ENCODE measurements at places on chromosomes 6 and 20.

DNA sequence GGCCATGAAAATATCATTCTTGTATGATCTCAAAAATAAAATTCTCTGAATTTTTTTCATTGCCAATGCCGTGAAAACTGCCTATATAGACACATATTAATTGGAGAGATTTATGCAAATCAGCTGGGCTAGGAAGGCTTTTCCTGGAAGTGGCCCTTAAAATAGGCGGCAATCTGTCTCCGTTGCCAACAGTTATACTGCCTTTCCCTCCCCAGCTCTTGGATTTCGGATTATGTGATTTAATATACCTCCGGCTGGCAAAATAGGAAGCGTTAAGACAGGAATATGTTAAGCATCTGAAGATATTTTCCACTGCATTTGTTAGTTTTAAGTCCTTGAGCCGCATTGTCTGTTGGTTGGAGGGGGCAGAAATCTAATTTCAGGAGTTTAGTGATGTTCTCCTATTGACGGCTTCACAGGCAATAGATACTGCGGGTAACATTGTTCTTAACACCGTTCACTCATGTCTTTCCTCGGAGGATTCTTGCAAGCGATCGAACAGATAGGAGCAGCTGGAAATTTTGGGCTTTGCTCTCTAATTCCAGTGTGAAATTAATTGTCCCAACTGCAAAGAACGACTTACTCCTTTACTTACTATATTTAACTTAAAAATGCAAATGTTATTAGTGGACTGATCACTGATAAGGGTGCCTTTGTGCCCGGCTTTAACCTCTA is 113.3 kb downstream of the LINC00237 start:
- no peak for DNase-seq

DNA sequence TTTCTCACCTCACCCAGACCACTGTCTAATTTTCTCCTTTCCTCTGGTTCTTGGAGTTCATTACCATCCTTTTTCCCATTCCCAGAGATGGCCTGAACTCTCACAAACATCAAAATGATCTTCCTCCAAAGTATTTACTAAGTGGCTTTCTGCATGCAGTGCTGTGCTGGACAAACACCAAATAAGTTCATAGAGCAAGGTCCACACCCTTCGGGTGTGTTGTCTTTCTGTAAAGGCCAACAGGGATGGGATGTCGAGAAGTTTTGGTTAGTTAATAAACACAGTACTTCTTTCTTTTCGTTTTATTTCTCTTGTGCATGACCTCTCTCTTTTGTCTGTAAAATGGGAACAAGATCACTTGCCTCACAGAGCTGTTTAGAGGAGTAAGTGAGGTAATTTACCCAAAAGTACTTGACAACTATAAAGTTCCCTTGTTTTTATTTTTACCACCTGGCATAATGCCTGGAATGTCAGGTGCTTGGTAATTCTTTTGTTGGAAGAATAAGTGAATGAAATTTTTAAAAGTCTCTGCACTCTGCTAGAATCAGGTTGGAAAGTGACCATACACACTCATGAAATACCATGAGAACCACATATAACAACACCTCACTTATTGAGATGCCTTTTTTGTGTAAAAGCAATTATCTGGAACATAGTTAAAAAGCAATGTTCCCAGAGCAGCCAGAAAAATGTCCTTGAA is 22.8 kb upstream of the CCN6 start:
- DNase-seq = no peak

DNA sequence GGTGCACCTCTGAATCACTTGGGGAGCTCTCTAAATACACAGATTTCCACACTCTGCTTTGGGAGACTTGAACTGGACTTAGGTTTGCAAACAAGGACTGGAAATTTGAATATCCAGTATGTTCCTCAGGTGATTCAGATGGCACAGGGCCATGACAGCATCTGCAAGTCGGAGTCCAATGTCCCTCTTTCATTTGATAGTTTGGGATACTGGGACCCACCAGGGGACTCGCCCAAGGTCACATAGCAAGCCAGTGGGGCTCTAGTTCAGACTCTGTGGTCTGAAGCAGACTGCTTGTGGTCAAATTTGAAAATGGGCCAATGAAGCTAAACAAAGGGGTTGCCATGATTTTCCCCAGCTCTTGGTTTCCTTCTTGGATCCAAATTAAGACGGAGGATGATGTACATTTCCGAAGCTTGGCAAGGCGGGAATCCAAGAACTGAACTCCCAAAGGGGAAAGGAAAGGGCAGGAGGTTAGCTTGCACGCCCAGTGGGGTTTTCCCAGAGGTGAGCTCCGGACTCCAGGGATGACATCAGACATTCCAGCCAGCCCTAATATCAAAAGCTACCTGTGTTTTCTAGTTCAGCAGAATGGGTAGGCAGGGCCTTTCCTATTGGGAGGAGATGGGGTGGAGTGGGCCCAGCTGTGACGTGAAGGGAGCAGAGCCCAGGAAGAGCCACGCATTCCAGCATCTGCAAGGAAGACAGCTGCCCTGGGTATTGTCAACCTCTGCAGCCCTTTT is 3.4 kb upstream of the SYS1 start:
- DNase-seq = no peak

DNA sequence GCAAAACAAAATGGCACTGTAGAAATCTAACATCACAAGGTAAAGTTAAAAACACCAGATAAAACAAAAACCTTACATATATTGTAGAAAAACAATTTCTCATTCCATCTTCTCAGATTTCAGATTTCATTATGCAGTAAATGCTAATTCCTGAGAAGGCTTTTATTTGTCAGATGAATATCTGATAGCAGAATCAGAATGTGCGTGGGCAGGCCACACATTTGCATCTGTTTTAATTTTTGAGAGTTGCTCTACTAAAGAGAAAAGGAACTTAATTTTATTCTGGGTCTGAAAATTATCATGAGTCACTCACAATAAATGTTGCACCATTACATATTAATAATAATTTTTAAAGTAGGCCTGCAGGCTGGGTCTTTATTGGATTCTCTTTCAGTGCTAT is 329.3 kb upstream of the SPTLC3 start:
- DNase-seq = no peak

DNA sequence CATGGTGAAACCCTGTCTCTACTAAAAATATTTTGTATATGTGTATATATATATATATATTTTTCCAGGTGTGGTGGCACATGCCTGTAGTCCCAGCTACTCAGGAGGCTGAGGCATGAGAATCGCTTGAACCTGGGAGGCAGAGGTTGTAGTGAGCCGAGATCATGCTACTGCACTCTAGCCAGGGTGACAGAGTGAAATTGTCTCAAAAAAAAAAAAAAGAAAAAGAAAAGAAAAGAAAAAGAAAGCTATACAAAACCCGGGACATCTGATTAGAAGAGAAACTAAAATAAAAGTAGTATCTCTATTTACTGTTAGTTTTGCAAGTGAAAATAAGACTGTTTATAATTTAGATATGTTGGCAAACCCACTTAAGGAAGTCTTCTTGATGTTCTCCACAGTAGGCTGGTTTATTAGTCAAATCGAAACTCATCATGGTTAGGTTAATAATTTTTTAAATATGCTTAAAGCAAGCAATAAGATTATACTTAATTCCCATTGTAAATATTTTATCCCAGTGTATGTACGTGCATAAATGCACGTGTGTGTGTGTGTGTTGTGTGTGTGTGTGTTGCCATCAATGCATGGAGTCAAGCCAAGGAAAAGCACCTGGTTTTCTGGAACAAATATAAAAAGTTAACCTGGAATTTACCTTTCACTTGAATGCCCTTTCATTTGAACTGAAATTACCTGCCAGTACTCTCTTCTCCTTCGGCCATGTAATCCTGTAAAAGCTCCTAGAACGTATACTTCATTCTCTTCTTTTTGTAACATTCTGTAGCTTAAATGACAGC is 7.1 kb downstream of the VNN2 start:
- no peak for DNase-seq

DNA sequence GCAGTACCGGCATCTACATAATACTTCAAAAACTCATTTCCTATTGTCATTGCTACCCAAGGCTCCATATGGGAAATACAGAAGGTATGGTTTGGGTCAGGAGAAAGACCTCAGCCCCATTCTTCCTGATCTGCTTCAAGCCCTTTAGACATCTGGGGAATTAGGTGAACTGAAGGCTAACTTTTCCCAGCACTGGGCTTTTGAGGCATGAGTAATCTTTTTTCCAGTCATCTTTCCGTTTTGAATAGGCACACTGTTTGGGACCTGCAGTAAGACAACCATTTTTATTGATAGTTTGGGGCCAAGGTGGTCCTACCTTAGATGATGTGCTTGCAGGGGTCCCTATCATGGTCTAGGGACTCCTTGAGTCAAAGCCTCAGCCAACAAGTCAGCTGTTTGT is 198.4 kb downstream of the HAO1 start:
- DNase-seq = no peak

DNA sequence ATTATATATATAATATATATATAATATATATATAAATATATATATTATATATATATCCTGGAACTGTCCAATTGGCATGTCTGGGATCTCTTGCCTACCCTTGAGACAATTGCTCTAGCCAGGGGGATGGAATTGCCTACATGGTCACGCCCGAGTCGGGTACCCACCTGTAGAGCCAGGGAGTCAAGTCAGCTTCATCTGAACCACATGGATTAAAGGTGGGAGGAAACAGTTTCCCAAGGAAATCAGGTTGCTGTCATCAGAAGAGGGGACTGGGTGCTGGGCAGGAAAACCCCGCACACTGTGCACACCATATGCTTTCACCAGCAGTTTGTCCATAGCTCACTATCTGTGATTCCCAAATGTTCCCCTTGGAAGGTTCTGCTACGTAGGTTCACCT is 252.5 kb upstream of the NOX3 start:
- no peak for DNase-seq

- no peak for DNase-seq
Observed at GRCh38 chr6:169231790-169232506, 21.7 kb downstream of the THBS2 start.
